Stimulated activated CD8-positive, alpha-beta memory T cell treated with anti-CD3 and anti-CD28 coated beads, Interleukin-7, amount 100 ng/mL, for 24 hours (primary cell): ENCODE measurements at places on chromosomes 7 and 10.

- DNase-seq, result no peak
Observed at GRCh38 chr10:11725912-11726311, 16.3 kb upstream of the ECHDC3 start.

- no peak for DNase-seq
Observed at GRCh38 chr7:74248156-74248555, 6.0 kb downstream of the RFC2 start.

DNA sequence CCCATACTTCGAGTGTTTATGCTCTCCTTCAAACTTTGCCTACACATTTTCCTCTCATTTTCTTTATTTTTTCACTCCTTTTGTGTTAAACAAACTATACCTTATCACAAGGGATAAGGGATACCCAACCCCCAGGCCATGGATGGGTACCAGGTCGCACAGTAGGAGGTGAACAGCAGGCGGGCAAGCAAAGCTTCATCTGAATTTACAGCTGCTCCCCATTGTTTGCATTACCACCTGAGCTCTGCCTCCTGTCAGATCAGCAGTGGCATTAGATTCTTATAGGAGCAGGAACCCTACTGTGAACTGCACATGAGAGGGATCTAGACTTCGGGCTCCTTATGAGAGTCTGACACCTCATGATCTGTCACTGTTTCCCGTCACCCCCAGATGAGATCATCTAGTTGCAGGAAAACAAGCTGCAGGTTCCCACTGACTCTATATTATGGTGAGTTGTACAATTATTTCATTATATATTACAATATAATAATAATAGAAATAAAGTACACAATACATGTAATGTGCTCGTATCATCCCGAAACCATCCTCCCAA, 28.5 kb downstream of the ZC3HC1 start:
- no peak for DNase-seq

GRCh38 chr10:3902809-3903410, 117.9 kb upstream of the KLF6 start:
- no peak for DNase-seq

DNA sequence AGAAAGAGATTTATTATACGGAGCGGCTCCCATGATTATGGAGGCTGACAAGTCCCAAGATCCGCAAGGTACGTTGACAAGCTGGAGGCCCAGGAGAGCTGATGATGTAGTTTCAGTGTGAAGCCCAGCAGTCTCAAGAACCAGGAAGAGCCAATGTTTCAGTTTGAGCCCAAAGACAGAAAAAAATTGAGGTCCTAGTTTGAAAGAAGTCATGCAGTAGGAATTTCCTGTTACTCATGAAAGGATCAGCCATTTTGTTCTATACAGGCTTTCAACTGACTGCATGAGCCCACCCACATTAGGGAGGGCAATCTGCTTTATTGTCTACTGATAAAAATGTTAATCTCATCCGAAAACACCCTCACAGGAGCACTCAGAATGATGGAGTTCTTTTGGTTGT, 51.5 kb downstream of the CCDC71L start:
- DNase-seq, result no peak

DNA sequence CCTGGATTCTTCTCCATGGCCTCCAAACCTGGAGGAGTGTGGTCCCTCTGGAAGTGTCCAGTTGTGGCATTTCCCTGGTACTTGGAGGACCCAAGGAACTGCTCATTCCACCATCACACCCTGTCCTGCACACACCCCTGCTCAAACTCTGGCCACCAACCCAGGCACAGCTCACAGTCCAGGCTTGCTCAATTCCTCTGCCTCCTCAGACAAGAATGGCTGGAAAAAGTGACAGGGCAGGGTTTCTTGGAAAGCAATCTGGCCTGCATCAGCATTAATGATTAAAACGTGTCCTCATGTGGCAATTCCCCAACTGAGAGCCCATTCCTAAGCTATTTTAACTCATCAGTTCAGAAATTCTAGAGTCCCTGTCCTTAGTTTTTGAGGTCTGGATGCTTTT, 17.2 kb upstream of the TPST1 start:
- no peak for DNase-seq

- no peak for DNase-seq
Observed at GRCh38 chr7:40866601-40867000, 731.8 kb downstream of the SUGCT start.

- no peak for DNase-seq
Observed at GRCh38 chr7:18497082-18497481, 1.5 kb downstream of the HDAC9 start.

GRCh38 chr7:73831834-73832651, 1.2 kb downstream of the CLDN4 start:
- DNase-seq, result no peak

GRCh38 chr7:22686620-22687019, 40.4 kb upstream of the IL6 start:
- DNase-seq, result no peak

- DNase-seq, result no peak
Observed at GRCh38 chr7:81128011-81128410, 209.2 kb upstream of the SEMA3C start.

DNA sequence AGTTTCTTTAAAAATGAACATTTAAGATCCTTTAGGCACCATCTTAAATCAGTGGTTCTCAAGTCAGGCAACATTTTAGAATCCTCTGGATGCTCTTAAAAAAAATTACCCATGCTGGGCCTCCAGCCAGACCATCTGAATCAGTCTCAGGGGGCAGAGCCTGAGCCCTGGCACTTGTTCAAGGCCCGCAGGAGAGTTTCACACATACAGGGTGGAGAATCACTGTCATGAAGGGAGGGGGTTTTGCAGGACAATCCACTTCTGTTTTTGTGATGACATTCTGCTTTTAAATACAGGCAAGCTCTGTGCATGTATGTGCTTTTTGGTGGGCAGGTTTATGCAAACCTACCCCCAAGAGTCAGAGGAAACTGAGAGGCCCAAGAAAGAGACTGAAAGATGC, 268.6 kb downstream of the SEC23IP start:
- no peak for DNase-seq

GRCh38 chr7:71563276-71563675, 431.3 kb downstream of the GALNT17 start:
- DNase-seq, result no peak

DNA sequence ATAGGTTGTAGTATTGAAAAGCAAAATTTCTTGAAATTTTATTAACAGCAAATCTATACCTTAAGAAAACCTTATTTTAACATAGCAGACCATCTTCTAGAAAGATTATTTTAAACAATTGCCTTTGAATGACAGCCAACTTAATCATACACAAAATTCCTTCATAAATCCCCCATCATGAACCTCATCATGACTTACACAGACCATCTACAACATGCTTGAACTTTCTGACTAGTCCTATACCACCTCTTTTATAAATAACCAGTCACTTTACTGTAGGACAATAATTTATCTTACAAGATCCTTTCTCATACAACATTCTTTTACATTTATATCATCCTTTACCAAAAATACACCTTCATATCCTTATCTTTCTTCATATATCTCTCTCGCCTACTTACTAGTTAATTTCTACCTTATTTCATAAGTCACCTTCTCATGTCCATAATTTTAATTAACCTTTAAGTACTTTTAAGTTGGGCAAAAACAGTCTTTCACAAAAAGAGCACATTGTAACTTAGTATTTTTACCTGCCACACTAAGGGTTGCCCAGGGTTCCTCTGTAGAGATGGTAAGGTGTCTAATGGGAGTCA, 16.6 kb upstream of the PTN start:
- DNase-seq, result no peak

- no peak for DNase-seq
Observed at GRCh38 chr7:116977172-116977571, 23.9 kb downstream of the ST7 start.

GRCh38 chr10:88715517-88715916, 9.5 kb downstream of the LIPK start:
- DNase-seq, result no peak

DNA sequence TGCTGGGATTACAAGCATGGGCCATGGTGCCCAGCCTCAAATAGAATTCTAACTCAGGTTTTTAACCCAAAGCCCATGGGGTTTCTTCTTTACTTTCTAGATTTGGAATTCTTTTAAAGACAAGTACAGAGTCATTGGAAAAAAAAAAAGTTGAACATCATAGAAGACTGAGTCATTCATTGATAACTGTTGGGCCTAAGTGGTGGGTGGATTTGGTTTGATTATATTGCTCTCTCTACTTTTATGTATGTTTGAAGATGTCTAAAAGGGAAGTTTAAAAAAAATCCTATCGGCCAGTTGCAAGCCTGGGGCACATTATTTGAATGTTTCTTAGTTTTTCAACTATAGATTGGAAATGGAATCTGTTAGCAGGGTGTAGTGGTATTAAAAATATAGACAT, 49.7 kb downstream of the INPP5F start:
- DNase-seq, result no peak

DNA sequence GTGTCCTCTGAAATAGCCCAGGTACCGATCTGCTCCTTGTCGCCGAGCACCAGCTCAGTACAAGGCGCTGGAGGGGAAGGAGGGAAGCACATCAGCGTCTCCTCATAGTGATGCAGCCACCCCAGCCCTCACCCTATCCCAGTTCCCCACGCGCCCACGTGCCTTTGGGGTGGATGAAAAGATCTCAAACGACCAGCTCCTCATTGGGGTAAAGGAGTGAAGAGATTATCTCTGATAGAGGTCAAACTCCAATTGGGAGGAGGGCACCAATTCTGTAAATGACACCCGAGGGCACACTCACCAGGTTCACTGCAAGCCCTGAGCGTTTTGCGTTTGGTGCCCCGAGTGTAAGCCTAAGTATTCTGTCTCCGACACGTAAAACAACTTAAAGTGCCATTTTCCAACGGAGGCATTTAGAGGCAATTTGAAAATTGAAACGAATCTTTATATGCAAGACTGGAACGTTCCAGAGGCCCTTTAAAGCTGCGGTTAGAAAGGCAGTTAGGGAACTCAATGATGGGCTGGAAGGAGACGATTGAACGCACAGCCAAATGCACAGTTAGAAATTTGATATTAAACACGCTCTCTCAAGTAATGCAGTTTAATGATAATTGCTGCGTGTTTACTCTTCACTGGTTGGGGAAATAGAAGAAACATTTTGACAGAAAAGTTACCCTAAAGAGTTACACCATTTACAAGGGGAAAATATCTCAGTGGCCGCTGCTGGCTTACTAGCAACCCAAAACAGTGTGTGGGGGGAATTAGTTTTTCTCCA, 8.9 kb upstream of the EMX2 start:
- DNase-seq, result no peak

DNA sequence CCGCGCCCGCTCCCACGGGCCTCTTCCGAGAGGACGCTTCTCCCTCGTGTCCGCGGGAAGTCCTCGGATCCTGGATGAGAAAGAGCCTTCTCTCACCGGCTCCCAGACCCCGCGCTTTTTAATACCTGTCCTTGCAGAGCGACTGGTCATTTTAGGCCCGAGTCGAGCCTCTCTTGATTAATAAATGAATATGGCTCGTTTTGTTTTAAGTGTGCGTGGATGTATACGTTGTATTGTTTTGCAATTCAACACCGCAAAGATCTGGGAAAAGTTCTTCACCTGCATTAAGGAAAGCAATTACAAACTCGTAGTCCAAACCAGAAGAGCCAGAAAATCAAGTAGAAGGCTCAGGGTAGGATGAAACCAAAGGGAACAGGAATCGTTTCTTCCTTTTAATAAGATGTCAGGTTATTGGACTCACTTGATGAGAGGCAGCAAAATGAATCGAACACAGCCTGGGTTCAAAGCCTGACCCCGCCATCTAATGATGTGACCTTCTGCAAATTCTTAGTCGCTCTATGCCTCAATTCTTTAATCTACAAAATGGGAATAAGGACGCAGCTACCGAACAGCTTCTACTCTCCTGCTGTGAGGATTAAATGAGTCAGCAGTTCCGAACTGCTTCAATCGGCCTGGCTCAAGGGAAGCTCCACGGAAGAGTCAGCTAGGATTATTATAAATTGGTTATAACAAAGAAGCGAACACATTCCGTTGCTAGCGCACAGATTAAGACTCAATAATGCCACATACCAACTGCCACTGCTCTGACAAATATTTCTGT, 277.8 kb upstream of the NEBL start:
- no peak for DNase-seq

DNA sequence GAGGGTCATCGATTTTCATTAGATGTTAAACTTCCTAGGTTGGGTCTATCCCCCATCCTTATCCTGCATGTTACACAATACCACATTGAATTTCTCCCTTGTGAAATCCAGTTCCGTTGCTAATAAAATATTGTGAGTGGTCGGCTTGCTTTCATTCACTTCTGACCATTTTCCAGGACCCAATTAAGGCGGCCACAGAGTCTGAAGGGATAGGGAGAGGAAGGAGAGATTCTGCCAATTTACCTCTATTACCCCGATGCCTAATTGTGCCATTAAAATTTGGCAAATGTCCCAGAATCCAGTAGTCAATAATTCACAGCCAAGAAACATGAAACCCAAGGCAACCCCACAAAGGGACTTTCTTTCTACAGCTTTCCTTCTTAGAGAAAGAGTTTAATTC, 129.9 kb downstream of the IPMK start:
- DNase-seq, result no peak

DNA sequence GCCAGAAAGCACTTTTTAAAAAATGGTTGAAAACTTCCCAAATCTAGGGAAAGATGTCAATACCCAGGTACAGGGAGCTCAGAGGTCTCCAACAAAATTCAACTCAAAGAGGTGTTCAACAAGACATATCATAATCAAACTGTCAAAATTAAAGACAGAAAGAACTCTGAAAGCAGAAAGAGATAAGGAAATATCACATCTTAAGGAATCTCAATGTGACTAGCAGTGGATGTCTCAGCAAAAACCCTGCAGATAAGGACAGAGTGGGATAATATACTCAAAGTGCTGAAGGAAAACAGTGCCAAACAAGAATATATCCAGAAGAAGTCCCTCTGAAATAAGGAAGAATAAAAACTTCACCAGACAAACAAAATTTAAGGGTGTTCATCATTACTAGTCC, 13.0 kb upstream of the GSTK1 start:
- DNase-seq, result no peak

GRCh38 chr7:42745357-42746059, 166.4 kb downstream of the C7orf25 start:
- DNase-seq, result no peak

GRCh38 chr10:26843736-26844135, 17.0 kb downstream of the ABI1 start:
- no peak for DNase-seq

- no peak for DNase-seq
Observed at GRCh38 chr7:129767120-129768015, 155.8 kb downstream of the NRF1 start.

- DNase-seq, result no peak
Observed at GRCh38 chr10:81534991-81535390, 340.0 kb upstream of the NRG3 start.

- no peak for DNase-seq
Observed at GRCh38 chr7:117862378-117862777, 10.9 kb downstream of the CTTNBP2 start.

DNA sequence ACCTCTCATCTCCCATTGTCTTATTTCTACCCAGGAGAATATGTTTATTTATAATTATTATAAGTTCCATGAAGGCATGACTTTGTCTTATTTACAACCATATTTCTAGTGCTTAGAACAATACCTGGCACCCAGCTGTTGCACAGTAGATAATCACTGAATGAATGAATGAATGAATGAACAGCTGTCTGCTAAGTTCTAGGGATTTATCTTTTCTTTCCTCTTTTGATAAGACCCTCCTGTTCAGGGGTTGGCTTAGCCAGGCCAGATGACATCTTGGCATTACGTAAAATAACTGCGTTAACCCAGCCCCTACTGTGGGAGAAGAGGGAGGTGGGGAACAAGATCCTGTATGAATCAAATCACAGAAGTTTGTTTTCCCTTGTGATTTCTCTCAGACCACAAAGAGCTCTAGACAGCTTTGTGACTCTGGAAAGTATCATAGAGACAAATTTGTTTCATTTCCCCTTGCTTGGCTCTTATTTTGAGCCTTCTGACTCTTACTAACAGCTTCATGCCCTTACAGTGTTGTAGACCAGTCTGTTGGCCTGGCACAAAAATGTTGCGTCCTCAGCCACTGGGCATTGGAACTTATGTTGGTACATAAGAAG, 8.4 kb downstream of the ZNF862 start:
- no peak for DNase-seq
